ENCODE measurements at places on chromosomes 12 and 14. TPM values are rescaled to one million over a fixed set of nuclear protein-coding genes. Genes with fewer than 3 reads are reported as not detected.

DNA sequence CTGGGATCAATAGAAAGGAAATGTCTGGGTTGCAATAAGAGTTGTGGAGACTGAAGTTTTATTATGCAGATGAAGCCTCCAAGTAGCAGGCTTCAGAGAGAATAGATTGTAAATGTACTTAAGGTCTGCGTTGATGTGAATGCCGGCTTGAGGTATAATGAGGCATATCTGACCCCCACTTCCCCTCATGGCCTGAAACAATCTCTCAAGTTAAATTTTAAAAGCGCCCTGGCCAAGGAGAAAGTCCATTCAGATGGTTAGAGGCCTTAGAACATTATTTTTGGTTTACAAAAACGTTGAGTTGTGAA is 28.3 kb upstream of the HIGD1C start:
- DNase-seq, result no peak

DNA sequence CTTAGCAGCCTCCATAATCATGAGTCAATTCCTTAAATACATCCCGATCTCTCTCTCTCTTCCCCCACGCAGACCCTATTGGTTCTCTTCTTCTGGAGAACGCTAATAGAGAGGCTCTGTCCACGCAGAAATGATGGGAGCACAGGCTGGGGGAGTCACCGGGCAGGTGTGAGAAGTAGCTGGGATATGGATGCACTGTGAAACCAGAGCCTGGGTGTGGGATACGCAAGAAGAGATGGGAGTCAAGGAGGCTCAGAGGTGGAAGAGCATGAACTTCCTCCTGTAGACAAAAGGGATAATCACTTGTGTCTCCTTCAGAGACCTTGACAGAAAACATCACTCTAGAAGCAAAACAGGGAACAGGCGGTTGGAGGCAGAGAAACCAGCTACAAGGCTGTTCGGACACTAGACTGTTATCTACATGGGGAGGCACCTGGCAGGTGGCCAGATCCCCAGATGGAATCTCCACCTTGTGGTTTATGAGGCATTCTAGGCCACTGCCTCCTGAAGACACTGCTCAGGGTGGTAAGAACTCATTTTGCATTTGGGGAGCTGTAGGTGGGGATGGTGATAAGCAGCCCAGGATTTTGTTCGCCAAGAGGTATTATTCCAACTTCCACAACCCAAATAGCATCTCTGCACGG is 7.2 kb upstream of the SELPLG start:
- no peak for DNase-seq

DNA sequence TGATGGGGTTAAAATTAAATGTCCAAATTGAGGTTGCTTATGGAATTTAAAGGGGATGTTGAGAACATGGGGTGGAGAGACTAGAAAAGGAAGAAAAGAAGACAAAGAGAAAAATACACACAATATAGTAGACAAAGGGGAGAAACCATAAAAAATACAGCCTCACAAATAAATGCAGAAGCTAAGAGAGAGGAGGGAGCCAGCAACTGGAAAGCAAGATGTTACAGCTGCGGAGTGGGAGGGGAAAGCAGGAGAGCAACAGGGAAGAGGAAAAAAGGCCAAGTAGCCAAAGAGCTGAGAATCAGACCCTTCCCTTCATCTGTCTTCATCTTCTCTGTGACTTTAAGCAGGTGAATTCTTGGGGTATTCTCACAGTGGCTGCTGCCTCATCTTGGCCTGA is 39.7 kb upstream of the SMUG1 start:
- DNase-seq, result no peak

DNA sequence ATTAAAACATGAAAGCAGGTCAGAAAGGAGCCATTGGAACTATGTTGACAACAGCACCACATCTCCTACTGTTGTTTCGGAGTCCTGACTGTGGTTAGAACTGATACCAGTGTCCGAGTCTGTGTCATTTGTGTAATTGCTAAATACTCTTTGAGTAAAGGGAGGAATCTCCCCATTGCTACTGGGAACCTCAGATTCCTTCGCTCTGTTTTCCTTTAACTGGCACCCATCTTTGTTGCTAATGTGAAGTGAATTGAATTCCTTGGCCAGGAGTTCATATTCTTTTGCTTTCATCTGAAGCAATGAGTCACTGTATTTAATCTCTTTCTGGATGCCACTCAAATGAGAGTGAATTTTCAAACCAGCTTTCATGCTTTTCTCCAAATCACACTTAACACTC is 31.5 kb downstream of the RASSF9 start:
- DNase-seq, result no peak

DNA sequence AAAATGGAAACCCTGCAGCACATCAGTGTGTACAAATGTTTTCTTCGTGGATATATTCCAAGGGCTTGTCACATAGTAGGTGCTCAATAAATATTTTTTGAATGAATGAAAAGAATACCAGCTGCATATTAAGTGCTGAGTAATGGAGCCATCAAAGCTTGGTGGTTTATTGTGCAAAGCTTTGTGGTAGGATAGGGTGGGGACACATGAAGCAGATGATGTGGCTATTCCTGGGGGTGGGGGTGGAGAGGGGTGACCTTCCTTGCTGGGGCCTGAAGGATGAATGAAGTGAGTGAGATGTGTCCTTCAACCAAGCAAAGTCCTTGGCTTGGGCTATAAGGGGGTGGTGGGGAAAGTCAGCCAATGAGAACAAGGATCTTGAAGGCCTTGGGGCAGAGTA is 4.3 kb upstream of the KRT81 start:
- no peak for DNase-seq

SLC35E3 gene
- 8.0 TPM for total RNA-seq

KRT75 gene
- not detected for total RNA-seq

BHLHE41 gene
- 0.26 TPM for total RNA-seq

IL26 gene
- not detected for total RNA-seq
